ENCODE measurements at places on chromosomes 7 and 10.

GRCh38 chr10:86365346-86366032, 1.1 kb downstream of the GRID1 start:
- no peak for DNase-seq

GRCh38 chr7:158527915-158528502, 59.6 kb downstream of the PTPRN2 start:
- DNase-seq = no peak

DNA sequence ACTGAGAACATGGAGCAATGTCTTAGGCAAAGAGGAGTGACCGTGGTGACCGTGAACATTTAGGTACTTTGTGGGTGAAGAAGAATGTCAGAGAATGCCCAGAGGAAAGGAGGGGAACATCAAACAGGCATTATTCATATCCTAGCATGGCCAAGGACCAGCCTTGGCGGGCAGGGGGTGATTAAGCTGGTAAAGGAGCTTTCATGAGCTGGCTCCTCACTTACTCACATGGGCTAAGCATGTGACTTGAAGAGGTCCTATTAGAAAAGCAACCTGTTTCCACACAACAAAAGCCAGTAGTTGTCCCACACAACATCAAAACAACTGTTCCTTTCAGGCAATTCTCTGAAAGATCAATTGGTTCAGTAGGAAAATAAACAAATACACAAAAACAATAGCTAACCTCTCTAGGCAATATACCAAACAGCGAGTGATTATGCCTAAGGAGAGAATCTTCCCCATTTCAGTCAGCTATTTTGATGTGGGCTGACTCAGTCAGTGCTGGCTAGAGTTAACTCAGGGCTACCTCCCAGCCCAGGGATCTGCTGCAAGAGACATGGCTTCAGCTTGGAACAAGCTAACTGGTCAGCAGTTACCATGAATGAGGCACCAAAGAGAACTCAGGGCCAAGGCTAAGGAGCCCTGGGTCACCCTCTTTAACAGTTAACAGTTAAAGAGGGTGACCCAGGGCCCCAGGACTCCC, 283.5 kb downstream of the ARHGAP12 start:
- DNase-seq = no peak

DNA sequence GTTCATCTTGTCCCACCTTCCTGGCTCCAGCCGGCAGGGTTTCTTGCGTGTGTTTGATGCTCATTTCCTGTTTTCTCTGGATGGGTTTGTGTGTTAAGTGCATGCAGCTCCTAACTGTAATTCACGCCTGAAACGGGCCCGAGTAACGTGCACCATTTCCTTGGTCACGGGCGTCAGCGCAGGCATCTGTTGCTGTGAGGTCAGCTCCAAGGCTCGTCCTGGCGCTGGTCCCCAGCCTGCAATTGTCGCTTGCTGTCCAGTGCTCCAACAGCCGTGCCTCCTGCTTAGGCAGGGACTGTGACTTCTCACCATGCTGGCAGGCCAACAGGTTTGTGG, 201.1 kb downstream of the GLRX3 start:
- DNase-seq = no peak

GRCh38 chr7:340200-340937, 50.4 kb downstream of the FOXL3 start:
- no peak for DNase-seq

- DNase-seq = no peak
Measured at GRCh38 chr10:24902400-24902728, 50.0 kb downstream of the PRTFDC1 start.

GRCh38 chr7:133401225-133401624, 148.3 kb downstream of the EXOC4 start:
- no peak for DNase-seq

DNA sequence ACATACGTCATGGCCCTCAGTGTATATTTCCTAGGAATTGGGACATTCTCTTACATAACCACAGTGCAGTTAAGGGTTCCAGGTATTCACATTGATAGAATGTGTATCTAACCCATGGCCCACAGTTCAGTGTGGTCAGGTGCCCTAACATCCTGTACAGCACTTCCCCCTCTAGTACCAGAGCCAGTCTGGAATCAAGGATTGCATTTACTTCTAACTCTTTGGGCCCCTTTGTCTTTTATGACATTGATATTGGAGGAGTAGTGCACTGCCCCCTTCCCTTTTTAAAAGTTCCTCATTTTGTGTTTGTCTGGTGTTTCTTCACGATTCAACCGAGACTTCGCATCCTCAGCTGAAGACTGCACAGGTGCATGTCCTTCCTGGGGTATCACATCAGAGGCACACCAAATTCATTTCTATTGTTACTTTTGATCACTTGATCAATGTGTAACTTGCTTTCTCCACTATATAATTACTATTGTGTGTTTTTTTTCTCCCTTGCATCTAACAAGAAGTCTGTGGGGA, 22.4 kb upstream of the NPFFR1 start:
- no peak for DNase-seq

- no peak for DNase-seq
Measured at GRCh38 chr7:157309988-157310668, 26.7 kb upstream of the DNAJB6 start.

- no peak for DNase-seq
Measured at GRCh38 chr10:18117276-18117675, 22.9 kb upstream of the CACNB2 start.

DNA sequence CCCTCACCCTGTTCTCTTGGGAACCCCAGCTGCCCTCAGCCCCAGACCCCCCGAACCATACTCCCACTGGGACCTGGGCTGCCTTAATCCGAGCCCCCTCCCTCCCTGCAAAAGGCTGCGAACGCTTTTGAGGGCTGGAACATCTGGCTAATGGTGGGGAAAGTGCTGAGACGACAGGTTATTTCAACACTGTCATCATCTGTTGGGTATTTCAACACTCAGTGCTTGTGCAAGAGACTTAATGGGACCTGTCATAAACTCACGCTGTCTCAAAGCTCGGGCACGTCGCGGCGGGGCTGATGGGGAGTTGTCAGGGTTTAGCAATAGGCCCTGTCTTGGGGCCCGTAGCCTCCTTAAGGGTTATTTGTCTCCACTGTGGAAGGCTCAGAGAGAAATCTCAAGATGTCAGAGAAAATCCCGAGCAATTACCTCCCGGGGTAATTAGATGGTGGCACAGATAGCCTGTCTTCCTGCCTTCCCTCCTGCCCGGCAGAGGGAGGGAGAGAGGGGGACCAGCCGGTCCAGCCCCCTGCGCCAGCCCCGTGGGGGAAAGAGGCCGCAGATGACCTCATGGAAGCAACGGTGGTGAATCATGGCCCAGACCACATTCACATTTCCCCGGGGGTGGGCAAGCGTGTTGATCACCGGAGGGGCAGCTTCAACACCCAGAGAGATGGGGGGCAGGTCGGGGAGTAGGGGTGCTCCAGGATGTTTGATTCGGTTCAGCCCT, 88.7 kb upstream of the MYL10 start:
- no peak for DNase-seq

DNA sequence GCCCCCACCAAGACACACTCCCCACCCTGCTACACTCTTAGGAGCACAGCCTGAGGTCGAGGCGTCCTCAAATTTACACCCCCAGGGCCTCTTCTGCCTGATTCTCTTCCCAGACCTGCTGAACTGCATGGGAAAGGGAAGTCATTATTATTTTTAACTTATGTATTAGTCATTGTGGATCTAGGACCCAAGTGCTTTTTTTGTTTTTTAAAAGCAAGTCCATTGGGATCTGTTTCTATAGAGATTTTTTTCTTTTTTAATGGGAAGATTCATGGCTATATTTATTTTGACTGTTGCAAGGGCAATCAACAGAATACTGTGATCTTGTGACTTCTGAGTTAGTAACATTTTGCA, 203.8 kb downstream of the ZMYND11 start:
- no peak for DNase-seq

- DNase-seq = no peak
Measured at GRCh38 chr10:98055841-98056516, 25.6 kb upstream of the CRTAC1 start.

DNA sequence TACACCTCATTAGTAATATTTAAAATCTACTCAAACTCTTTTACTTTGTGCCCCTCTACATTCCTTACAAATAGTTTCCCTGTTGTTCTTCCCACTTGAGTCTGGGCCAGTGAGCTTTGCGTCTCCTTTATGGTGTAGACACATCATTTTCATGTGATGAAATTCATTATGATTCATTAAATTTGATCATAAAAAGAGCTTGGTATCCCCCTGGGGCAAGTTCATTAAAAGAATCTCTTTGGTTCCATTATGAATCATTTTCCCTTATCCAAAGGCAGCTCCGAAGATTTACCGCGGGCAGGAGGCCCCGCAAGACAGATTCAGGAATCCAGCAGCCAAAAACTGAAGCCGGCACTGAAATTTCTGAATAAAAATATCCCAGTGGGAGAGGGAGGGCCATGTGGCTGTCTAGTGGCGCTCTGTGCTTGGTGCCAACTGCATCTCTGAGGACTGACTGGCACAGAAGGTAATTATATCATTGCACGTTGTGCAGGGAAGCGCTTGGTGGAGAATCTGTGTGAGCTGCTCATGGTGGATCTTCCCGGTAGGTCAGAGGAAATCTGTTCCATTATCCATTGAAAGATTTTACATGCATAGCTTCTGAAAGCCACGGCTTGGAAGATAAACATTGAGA, 151.4 kb upstream of the PITRM1 start:
- DNase-seq = no peak

DNA sequence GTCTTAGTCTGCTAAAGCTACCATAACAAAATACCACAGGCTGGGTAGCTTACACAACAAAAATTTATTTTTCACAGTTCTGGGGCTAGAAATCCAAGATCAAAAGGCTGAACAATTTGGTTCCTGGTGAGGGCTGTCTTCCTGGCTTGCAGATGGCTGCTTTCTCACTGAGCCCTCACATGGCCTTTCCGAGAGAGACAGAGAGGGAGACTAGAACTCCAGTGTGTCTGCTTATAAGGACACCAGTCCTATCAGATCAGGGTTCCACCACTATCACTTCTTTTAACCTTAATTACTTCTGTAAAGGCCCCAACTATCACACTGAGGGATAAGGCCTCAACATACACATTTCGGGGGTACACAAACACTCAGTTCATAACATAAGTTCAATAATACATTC, 527.4 kb upstream of the VSTM2A start:
- DNase-seq = no peak

- peak; percentile 10 for DNase-seq
Measured at GRCh38 chr7:1193593-1194424, 33.8 kb upstream of the ZFAND2A start.

DNA sequence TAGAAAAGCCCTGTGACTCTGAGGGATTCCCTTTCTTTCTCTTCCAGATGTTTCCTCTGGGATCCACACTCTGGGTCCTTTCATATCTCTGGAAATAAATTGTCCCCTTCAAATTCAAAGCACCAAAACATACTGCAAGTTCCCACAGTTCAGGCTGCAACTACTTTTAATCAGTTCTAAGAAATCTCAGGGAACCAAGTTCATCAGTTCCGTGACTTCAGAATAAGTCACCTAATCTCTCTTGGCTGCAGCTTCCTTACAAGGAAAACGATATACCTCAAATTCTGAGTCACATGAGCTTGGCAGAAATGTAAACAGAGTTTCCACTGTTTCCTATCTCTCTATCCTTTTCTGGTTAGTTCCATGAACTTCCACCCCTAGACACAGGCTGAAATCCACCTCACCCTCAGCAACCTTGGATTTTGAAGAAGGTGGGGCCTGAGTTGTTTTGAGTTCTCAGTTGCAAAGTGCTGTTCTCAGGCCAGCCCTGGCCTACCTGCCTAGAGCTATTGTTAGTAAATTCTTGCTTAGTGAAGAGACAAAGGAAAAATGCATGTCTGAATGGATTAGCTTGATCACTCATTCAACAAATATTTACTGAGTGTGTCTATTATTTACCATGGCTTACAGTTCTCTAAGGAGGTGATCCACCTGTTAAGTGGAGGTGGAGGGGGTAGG, 59.3 kb upstream of the IL6 start:
- no peak for DNase-seq

DNA sequence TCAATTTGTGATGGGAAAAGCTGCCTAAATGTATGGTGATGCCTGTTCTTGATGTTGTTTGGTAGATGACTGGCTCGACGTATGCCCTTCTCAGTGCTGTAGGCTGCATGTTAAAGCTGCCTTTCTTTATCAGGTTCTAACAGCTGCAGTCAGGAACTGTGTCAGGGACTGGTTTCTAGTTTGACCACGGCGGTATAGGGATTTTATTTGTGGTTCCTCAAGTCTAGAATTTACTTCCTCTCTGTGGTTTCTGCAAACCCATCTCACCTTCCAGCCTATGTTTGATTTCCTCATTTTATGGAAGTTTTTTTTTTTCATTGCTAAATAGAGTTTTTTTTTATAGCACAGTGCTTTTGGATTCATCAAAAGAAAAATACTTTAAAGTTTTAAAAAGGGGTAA, 26.5 kb downstream of the LMTK2 start:
- DNase-seq = no peak

DNA sequence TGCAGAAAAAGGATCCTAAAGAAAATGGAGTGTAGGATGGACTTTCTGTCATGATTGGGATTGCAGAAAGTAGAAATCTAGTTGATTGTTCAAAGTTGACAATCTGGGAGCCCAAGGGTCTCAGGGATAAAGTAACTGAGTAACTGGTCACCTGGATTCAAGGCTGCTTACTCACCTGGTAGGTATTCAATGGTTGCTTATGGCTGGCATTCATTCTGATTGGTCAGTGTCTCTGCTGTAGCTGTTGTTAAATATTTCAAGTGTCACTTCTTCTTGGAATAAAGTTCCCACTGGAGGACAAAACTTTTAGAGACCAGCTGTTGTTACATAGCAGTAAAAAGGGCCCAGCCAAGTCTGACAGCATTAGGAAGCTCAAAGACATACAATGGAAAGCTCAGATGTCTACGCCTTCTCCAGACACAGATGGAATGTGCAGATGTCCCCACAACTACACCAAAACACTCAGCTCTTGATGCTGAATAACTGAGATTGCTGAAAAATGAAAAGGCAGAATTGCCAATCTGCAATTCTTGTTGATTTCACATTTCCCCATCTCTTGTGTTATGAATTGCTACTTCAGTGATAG, 106.9 kb downstream of the ZNF467 start:
- DNase-seq = no peak

GRCh38 chr7:97748482-97748881, 16.6 kb downstream of the TAC1 start:
- DNase-seq = no peak

GRCh38 chr10:85792533-85792858, 574.1 kb downstream of the GRID1 start:
- DNase-seq = no peak
